ENCODE measurements at places on chromosomes 4 and X. TPM values are rescaled to one million over a fixed set of nuclear protein-coding genes. Genes with fewer than 3 reads are reported as not detected.

GRCh38 chr4:153154007-153154975, 50.0 kb upstream of the TRIM2 start:
- DNase-seq, result peak; percentile 65
- H3K27me3 ChIP-seq, result peaks cover 18% of the 10 kb centered on the region
- no peak overlapping the region for H3K27ac ChIP-seq
- H3K4me1 ChIP-seq, result no peaks in the 10 kb centered on the region
- H3K36me3 ChIP-seq, result no peaks in the 10 kb centered on the region
- peak overlapping the region; percentile 81 for H3K4me3 ChIP-seq

GRCh38 chrX:56793521-56794320, 64.7 kb downstream of the NBDY start:
- peaks cover 20% of the 10 kb centered on the region for H3K36me3 ChIP-seq
- no peak overlapping the region for H3K27ac ChIP-seq
- H3K4me3 ChIP-seq, result no peak overlapping the region
- no peak for DNase-seq

GRCh38 chr4:13455411-13455810, 28.7 kb downstream of the RAB28 start:
- no peak overlapping the region for H3K4me3 ChIP-seq
- no peak for DNase-seq
- no peak overlapping the region for H3K27ac ChIP-seq
- H3K27me3 ChIP-seq, result no peaks in the 10 kb centered on the region

DNA sequence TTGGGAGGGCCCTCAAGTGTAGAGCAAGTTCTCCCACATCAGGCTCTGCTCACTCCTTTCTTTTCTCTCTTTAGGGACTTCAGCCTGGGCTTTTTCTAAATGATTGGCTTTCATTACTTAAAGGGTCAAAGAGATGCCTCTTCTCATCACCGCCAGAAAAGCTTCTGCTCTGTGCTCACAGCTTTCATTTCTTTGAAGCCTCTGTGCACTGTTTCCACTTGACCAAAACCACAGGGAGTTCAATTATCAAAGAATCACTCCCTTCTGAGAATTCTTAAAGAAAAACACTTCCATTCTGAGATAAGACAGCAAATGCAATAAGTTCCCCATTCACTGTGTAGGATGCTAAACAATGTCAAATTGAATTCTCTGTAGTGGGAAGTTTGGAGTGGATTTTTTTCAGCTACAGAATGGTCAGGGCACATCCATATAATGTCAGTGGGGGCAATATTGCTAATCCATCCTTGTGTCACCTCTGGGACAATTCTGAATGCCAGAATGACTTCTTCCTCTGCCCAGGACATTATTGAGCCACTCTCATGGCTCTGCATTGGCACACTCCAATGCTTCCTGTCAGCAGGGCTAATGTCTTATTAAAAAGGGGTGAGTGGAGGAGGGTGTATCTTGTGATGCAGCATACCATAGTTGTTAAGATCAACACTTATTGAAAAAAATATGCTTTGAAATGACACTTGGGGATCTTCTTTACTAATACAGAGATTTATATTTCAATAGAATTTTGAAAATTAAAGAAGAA, 217.6 kb downstream of the SNCA start:
- H3K4me1 ChIP-seq, result no peaks in the 10 kb centered on the region
- H3K27me3 ChIP-seq, result no peaks in the 10 kb centered on the region
- no peak overlapping the region for H3K4me3 ChIP-seq
- DNase-seq, result no peak

- peaks cover 41% of the 10 kb centered on the region for H3K27me3 ChIP-seq
- H3K4me1 ChIP-seq, result no peaks in the 10 kb centered on the region
- no peak for DNase-seq
- H3K27ac ChIP-seq, result no peak overlapping the region
Measured at GRCh38 chr4:110621839-110622751, 782 bp downstream of the PITX2 start.

- H3K27ac ChIP-seq, result no peak overlapping the region
- peaks cover 27% of the 10 kb centered on the region for H3K36me3 ChIP-seq
- peaks cover 50% of the 10 kb centered on the region for H3K27me3 ChIP-seq
- no peak for DNase-seq
Measured at GRCh38 chrX:21843179-21843578, 3.8 kb downstream of the MBTPS2 start.

GRCh38 chr4:78057135-78057599, at the start of gene FRAS1:
TSS of gene FRAS1 (plus strand) at chr4:78057323. CDS start at chr4:78058010, 687 bp downstream.
- peak within 1 kb of the TSS; percentile 59 for H3K27ac ChIP-seq
- no peaks in the 10 kb centered on the region for H3K36me3 ChIP-seq
- no peaks in the 10 kb centered on the region for H3K27me3 ChIP-seq
- DNase-seq, result no peak
- peaks cover 11% of the 10 kb centered on the region for H3K4me1 ChIP-seq

DNA sequence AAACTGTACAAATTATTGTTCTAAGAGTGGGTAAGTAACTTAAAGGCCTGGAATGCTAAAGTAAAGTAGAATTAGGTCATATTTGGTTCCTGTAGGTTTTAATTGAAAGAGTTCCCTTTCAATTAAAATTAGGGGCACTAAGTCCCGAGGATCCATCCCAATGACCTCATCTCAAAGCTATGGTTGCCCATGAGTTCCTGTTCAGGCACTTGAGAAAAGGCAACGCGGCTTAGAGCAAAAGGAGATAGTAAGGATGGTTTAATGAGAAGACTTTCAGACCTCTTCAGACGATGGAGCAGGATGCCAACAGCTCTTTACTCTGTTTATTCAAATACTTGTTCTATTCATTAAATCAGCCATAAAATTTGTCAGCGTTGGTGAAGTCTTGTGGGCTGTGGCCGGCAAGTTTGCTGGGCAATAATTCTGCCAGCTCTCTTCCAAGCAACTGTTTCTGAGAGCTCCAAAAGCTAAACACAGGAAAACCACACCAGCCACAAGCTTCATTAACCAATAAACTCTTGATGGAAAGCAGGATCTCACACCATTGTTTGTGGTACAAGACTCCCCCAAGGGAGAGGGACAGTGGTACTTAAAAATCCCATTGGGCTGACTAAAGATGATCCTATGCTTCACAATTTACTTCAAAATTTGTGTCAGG, 167.4 kb downstream of the COL4A6 start:
- H3K4me3 ChIP-seq, result peak overlapping the region; percentile 42
- DNase-seq, result no peak
- peaks cover 6% of the 10 kb centered on the region for H3K36me3 ChIP-seq
- peaks cover 50% of the 10 kb centered on the region for H3K4me1 ChIP-seq
- peak overlapping the region; percentile 93 for H3K27ac ChIP-seq
- peaks cover 74% of the 10 kb centered on the region for H3K27me3 ChIP-seq

- no peak overlapping the region for H3K4me3 ChIP-seq
- peaks cover 56% of the 10 kb centered on the region for H3K27me3 ChIP-seq
- no peak for DNase-seq
- H3K27ac ChIP-seq, result no peak overlapping the region
- H3K4me1 ChIP-seq, result no peaks in the 10 kb centered on the region
Measured at GRCh38 chrX:68203646-68204045, 229.6 kb downstream of the OPHN1 start.

- no peak overlapping the region for H3K4me3 ChIP-seq
- DNase-seq, result no peak
Measured at GRCh38 chrX:122133478-122133877, 1050.6 kb upstream of the GRIA3 start.

- no peak overlapping the region for H3K4me3 ChIP-seq
- no peak overlapping the region for H3K27ac ChIP-seq
- no peak for DNase-seq
- no peaks in the 10 kb centered on the region for H3K4me1 ChIP-seq
- no peaks in the 10 kb centered on the region for H3K36me3 ChIP-seq
Measured at GRCh38 chr4:115852767-115853091, 739.3 kb upstream of the NDST4 start.

DNA sequence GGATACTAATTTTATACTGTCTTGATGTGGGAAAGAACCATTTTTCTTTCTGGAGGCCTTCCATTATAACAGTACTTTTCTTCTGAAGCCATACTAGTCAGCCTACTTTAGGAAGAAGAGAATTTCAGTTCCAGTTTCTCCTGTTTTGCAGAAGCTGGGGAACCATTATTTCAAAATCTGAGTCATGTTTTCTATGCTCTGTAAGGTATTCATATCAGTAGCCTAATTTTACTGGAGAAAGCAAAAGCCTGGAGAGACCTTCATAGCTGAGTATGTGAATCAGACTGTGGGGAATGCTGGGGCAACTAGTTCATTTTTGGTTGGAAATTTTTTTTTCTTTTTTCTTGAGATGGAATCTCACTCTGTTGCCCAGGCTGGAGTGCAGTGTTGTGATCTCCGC, 22.4 kb downstream of the AFF1 start:
- H3K27ac ChIP-seq, result no peak overlapping the region
- peaks cover 35% of the 10 kb centered on the region for H3K36me3 ChIP-seq
- no peak for DNase-seq
- H3K4me1 ChIP-seq, result peaks cover 6% of the 10 kb centered on the region
- no peaks in the 10 kb centered on the region for H3K27me3 ChIP-seq

DNA sequence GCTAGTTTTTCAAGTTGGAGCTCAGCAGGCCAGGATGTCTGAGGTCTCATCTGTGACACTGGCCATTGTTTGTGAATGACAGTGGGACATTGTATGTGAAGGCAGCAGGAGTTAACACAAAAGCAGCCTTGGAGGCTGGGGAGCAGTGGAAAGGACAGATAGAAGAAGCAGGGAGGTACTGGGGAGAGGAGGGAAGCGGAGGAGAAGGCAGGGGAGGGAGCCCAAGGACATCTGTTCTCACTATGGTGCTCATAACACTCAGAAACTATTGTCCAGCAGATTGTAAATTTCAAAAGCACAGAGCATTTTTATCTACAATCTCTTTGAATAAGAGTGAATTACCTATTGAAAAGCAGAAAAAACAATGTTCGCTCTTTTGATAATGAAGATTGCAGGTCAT, 253.6 kb upstream of the DIPK2B start:
- H3K4me3 ChIP-seq, result no peak overlapping the region
- H3K4me1 ChIP-seq, result peaks cover 7% of the 10 kb centered on the region
- peaks cover 69% of the 10 kb centered on the region for H3K27me3 ChIP-seq
- DNase-seq, result no peak
- no peak overlapping the region for H3K27ac ChIP-seq

DNA sequence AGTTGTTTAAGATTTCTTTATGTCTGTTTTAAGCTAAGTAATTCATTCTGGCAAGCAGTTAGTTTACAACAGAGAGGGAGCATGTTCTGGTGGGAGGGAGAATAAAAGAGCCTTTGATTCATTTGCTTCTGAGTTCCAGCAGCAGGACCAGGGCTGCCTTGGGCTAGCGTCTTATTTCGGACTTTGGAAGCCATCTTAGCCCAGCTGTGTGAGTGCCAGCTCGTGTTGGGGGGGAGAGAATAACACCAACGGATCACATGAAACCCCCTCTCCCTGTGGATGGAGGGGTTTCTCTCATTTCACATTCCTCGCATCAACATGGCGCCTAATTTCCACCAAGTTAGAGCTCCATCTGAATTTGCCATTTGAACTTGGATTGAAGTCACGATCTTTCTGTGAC, 7.4 kb downstream of the GAB1 start:
- no peaks in the 10 kb centered on the region for H3K27me3 ChIP-seq
- peaks cover 7% of the 10 kb centered on the region for H3K36me3 ChIP-seq
- peak overlapping the region; percentile 47 for H3K4me3 ChIP-seq
- no peak overlapping the region for H3K27ac ChIP-seq

DNA sequence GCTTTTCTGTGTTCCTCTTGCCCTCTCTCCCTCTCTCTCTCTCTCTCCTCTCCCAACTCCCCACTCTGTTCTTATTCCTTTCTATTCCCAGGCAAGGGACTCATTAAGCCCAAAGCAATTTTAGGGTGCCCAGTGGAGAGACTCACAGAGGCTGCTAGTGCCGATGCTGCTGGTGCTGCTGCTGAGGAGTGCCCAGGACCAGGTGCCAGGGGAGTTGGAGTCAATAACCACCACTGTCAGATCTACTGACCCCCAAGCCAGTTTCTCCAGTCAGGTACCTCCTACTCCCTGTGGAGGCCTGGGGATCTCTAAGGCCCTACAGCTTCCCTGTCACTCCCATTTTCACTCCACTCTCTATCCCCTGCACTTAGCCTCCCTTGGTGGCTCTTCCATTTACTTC, 54.2 kb upstream of the LAS1L start:
- H3K36me3 ChIP-seq, result no peaks in the 10 kb centered on the region
- H3K27me3 ChIP-seq, result no peaks in the 10 kb centered on the region
- peaks cover 9% of the 10 kb centered on the region for H3K4me1 ChIP-seq
- no peak for DNase-seq

- H3K4me3 ChIP-seq, result no peak overlapping the region
- DNase-seq, result no peak
- no peaks in the 10 kb centered on the region for H3K4me1 ChIP-seq
- no peak overlapping the region for H3K27ac ChIP-seq
- no peaks in the 10 kb centered on the region for H3K27me3 ChIP-seq
Measured at GRCh38 chr4:82219346-82219745, 154.4 kb downstream of the HNRNPD start.

DNA sequence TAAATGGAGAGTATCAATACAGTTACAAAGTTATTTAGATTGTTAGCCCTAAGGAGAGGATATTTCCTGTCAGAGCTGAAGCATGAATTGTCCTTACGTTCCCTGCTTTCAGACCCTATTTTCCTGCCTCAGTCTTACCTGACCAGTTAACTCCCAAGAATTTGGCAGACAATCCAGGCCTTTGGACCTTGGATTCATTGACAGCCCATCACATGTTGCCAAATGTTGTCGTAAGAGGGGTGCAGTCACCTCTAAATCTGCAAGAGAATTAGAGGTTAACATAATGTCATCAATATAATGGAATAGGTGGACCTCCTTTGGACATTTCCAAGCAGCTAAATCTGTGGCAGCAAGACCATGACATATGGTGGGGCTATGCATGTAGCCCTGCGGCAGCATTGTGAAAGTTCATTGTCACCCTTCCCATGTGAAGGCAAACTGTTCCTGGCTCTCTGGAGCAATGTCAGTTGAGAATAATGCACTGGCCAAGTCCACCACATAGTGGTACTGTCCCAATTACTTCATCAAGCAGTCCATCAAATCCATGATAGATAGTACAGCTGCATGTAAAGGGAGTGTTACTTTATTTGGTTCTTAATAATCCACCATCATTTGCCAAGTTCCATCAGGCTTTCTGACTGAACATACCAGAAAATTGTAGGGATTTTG, 1137.0 kb upstream of the POU3F4 start:
- no peak overlapping the region for H3K4me3 ChIP-seq
- DNase-seq, result no peak
- H3K27me3 ChIP-seq, result no peaks in the 10 kb centered on the region
- no peak overlapping the region for H3K27ac ChIP-seq

GRCh38 chr4:99763635-99764101, 53.0 kb upstream of the DAPP1 start:
- no peaks in the 10 kb centered on the region for H3K27me3 ChIP-seq
- DNase-seq, result peak; percentile 98
- no peak overlapping the region for H3K27ac ChIP-seq

GRCh38 chr4:141464366-141464765, 172.0 kb upstream of the IL15 start:
- H3K4me1 ChIP-seq, result peaks cover 23% of the 10 kb centered on the region
- no peaks in the 10 kb centered on the region for H3K36me3 ChIP-seq
- no peaks in the 10 kb centered on the region for H3K27me3 ChIP-seq
- no peak overlapping the region for H3K27ac ChIP-seq
- DNase-seq, result peak; percentile 14
- H3K4me3 ChIP-seq, result no peak overlapping the region

Gene RBMXL3
- not detected for total RNA-seq

Gene SLC10A6
- not detected for total RNA-seq

Gene CXCL5
- total RNA-seq, result 0.54 TPM

Gene DNASE1L1
- total RNA-seq, result 21.2 TPM

Gene LYAR
- total RNA-seq, result 79.6 TPM

Data from MCF 10A (cell line).